ENCODE measurements at places on chromosomes 2 and 18.

GRCh38 chr2:109408043-109408335 lies 205.8 kb downstream of the SEPTIN10 start:
- no peak for DNase-seq

DNA sequence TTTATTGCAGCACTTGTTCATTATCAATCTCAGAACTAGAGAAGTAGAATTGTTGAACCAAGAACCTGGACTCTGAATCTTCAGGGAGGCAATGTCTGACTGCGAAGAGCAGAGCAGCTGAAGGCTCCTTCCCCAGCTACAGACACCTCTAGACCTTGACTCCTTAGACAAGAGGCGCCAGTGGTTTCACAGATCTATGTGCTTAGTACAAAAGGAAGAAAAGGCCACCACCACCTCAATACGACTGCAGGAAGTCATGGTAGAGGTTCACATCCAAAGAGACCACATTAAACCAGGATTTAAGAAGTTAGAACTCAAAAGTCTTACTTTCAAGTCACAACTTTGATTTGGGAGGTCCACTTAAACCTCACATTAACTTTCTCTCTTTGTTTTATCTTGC lies 158.1 kb upstream of the VRK2 start:
- DNase-seq = no peak

DNA sequence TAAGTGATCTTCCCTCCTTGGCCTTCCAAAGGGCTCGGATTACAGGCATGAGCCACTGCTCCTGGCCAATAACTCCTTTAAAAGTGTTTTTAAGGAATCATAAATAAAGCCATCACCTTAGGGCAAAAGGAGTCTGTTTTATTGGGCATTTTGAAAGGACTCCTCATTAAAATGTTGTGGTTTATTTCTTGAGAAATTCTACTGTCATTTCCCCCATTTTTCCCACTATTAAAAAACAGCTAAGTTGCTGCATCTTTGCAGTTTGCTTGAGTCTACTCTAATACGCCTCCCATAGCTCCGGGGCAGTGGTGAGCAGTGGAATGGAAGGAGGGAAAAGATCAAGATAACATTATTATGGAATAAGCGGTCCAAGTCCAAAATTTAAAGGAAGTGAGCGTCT lies 293.2 kb downstream of the PIEZO2 start:
- no peak for DNase-seq

DNA sequence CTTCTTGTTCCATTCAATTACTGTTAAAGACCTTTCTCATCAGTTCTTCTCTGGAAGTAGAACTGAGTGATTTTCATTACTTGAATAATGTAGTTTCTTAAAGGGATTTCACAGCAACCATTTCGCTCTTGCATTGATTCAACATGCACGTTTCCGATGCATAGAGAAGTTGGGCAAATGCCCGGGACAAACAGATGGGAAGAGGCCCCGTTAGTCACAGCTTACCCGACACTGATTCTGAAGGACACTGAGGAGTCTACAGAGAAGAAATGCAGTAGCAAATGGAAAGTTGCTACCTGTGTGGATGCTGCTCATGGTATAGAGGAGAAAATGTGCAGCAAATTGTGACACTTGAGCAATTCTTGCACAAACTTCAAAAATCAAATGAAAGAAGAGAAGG lies 32.3 kb upstream of the GCG start:
- no peak for DNase-seq

DNA sequence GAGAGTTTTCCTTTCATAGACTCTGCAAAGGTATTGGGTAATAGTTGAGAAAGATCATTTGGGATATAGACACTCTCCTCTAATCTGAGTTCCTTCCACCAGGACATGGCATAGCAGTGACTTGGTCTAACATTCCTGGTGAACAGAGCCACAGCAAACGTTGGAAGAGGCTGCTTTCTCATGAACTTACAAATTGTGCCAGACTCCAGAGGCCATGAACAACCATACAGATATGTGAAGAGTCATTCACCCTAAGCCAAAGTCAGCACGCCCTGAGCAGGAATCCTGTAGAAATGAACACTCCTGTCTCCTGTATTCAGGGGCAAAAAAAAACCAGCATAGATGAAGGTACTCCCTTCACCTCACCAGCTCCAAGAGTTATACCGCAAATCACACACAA lies 152.8 kb downstream of the TMEM18 start:
- no peak for DNase-seq

- DNase-seq = no peak
Observed at GRCh38 chr2:6341588-6342129, 524.0 kb downstream of the CMPK2 start.

DNA sequence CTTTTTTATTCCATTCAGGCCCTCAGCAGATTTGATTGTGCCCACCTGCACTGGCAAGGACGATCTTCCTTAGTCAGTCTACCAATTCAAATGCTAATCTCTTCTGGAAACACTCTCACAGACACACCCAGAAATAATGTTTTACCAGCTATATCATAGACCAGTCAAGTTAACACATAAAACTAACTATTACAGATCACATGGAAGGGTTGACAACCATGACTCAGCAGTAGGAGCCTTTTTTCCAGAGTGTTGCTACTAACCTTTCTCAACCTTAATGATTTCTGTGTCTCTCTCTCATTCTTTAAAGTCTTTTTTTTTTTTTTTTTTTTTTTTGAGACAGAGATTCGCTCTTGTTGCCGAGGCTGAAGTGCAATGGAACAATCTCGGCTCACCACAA lies 143.5 kb upstream of the MSH6 start:
- DNase-seq = no peak

- no peak for DNase-seq
Observed at GRCh38 chr2:154758871-154759270, 60.4 kb downstream of the KCNJ3 start.

GRCh38 chr2:11024259-11024645 lies 112.5 kb downstream of the KCNF1 start:
- no peak for DNase-seq

DNA sequence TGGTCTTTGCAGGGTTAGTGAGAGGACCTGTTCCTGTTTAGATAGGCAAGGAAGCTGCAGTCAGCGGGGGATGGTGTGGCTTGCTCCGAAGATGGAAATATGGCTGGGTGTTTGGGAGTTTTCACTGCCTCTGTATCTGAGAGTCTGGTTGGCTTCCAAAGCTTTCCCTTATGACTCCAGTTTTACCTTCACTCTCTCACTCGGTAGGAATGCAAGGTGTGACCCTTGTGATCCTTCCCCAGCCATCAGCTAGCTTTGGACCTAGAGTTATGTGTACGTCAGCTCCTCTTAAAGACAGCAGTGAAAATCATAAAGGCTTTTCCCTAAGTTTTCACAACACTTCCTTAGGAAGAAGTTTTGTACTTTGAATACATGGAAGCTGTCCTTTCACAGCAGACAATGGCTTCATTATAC lies 35.5 kb upstream of the TMEM87B start:
- no peak for DNase-seq

DNA sequence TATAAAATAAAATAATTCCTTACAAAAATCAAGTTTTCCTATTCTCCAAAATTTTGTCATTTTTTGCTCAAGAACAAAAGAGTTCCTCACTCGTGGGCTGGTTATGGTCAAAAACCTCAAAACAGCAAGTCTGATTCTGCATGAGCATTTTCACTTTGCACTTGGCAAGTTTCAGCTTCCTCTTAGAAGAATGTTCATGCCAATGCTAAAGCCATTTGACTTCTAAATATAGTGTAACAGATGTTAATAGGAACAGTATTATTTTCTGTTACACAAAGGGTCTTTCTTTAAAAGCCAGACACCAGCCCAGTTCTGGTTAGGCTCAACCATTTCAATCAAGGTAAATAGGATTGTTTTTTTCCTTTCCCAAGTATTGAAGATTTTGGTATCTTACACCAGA lies 261.3 kb upstream of the CCDC68 start:
- DNase-seq = peak; percentile 3

DNA sequence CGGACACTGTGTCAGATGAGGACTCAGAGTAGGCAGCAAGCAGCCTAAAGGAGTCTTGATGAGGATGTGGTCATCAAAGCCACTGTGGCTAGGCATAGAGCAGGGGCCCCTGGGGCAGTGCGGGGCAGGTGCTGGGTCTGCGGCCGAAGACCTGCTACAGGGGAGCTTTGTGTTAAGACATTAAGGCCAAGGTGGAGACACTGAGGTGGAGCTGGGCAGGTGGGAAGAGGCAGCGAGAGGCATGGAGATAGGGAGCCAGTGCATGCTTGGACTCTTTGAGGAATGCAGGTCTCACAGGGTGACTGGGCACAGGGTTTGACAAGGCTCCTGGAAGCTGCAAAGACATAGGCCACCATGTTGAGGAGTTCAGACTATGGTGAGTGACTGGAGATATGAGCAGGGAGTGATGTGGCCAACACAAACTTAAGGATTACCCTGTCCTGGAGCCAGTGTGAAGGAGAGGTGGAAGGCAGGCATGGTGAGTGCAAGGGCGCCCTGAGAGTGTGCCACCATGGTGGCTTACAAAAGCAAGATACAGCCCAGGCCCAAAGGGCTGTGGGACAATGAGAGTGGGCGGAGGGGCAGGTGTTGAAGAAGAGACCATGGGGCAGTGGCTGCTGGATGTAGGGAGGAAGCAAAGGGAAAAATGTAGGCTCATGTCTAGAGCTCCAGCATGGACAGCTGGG lies 450.9 kb upstream of the HS6ST1 start:
- DNase-seq = no peak

DNA sequence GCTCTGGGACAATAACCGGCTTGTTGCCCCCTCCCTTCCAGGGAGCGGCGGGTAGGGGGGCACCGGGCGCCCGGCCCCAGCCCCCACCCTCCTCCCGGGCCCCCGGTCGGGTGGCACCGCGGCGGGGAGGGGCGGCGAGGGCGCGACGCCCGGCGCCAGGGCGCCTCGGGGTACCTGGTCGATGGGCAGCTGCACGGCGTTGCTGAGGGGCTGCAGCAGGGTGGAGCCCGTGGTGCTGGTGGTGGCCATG lies 193 bp downstream of the MBOAT2 start:
- DNase-seq = no peak

Data from inflammatory macrophage treated with lipopolysaccharide for 1 hour (primary cell).